Left cardiac atrium (tissue), 4 donors: ENCODE measurements at places on chromosomes 6 and 20. TPM values are rescaled to one million over a fixed set of nuclear protein-coding genes. Genes with fewer than 3 reads are reported as not detected.
A peak's percentile ranks its signal among the peaks of the same experiment; 100 is the strongest.

DNA sequence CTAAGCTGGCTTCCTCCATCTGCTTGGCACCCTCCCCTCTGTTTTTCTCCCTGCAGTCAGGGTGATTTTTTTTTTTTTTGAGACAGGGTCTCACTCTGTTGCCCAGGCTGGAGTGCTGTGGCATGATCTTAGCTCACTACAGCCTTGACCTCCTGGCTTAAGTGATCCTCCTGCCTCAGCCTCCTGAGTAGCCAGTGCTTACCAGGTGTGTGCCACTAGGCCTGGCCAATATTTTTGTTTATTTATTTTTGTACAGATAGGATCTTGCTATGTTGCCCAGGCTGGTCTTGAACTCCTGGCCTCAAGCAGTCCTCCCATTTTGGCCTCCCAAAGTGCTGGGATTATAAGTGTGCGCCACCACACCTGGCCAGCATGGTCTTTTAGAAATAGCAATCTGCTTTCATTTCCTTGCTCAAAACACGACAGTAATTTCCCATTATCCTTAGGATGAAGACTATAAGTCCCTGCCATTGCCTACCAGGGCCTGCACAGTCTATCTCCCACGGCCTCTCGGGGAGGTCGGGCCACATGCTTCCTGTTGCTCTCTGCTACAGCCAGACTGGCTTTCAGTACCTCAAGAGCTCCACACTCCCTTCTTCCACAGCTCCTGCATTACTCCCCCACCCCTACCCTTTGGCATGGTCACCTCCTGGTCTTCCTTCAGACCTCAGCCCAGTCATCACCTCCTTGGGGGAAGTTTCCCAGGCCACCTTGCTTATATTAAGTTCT, 11.1 kb upstream of the CD164 start:
- no peak for DNase-seq

- DNase-seq, result no peak
These were observed 103.2 kb upstream of the BEND6 start for GRCh38 chr6:56851541-56852259.

GRCh38 chr6:119274197-119274595, 75.4 kb downstream of the MAN1A1 start:
- no peak for DNase-seq

DNA sequence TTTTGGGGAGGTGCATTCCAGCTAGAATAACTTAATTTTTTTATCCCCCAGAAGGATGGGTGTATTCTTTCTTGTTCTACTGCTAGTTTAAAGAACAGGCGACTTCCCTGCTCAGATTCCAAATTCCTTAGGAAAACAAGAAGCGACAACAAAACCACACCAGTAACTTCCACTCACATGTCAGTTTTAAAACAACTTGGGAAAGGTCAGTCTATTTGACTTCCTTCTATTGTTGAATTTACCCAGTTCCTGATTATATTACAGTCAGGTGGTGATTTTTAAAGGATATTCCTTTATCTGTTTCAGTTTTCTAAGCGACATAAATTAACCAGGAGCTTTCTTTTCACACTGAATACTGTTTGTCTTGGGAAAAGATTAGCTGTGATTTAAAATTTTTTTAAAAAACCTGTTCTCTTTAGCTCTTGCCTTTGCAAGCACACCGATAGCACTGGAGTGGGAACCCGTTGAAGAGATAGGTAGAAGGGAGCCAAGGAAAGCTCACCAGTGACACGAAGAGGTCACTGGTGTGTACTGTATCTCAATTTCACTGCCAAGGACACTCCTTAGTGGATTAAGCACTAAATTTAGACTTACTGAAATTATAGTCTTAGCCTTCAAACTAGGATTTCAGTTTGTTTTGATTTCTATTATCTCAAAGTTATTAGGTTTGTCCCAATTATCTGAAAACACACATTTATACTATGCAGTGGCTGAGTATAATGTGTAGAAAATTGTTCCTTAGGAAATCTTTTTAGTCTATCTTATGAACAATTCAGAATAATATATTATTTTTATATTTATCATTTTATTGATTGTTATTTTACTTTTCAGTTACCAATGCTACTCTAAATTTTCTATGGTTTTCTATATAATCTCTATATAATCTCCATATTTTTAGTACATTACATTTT, 22.3 kb downstream of the MARCKS start:
- DNase-seq, result peak; percentile 51

- DNase-seq, result no peak
These were observed 22.2 kb upstream of the POU3F2 start for GRCh38 chr6:98812220-98812619.

GRCh38 chr6:14108571-14109410, 8.8 kb upstream of the CD83 start:
- DNase-seq, result no peak

DNA sequence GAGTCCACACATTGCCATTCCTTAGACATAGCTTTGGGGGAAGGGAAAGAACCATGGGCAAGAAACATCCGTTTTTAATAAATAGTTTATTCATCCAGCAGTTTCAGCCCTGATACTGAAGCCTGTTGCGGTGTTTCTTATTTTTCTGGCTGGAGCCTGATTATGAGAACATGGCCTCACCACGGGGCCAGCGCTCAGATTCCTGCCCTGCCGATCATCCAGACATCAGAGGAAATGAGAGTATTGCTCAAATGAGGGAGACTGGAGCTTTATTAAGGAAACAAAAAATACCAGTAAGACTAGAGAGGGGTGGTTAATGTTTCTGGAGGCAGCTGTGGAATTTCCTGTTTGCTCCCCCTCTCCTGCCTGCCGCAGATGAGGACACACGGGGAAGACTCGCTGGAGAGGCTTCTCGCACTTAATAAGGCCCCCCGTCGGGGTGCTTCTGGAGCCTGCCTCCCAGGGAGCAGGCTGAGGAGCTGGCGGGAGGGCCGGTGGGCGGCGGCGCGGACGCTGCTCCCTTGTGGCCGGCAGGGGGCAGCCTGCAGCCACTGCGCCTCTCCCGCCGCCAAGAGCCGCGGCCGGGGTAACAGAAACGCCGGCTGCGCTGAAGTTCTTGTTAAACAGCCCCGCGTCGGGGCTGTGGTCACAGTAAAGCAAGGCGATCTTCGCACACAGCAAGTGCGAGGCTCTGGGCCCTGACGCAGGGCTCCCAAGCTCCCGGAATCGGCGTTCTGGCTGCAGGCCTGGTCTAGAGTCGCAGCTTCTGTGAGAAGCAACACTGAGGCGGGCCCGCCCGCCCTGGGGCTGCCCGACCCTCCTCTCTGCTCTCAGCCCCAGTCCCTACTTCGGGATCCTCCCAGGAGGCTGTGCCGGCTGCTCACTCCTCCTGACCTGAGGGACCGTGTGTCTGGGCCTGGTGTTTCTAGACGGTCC, 17.5 kb downstream of the LEMD2 start:
- DNase-seq, result peak; percentile 80

GRCh38 chr20:48158014-48158413, 372.7 kb upstream of the SULF2 start:
- no peak for DNase-seq

GRCh38 chr6:63352069-63352543, 32.3 kb upstream of the LGSN start:
- DNase-seq, result no peak

DNA sequence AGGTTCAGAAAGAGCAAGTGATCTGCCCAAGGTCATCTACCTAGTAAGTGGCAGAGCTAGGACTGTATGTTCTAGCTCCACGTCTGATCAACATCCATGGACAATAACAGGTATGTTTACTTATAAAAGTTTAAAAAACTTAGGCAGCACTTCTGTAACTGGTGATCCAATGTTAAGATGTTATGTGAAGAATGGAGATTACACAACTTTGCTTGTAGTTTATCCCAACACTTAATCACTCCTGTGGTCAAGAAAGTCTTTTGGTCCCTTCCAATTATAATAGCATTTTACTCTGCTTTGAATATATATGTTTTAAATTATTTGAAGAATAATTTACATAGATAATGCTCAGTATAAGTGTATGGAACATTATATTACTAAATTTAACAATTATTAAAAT, 4.8 kb downstream of the FBXO30 start:
- DNase-seq, result no peak

- no peak for DNase-seq
These were observed 10.8 kb downstream of the APMAP start for GRCh38 chr20:24981790-24982189.

- DNase-seq, result peak; percentile 39
These were observed 187.8 kb downstream of the MYLK4 start for GRCh38 chr6:2562721-2563451.

DNA sequence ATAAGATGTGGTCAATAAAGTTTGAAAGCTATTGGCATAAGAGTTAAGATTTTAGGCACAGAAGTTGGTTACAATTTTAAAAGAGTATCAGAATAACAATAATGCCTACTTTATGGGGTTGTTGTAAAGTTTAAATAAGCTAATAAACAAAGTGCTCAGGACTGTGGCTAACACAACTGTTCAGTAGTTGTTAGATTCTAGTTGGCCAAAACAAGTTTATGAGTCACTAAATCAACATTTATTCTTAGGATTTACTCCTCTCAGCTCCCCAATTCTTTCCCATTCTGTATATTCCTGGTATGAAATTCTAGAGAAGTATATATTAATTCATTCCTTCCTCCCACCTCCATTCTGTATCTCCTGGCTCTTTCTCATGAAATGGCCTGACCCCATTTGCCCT, 14.5 kb downstream of the RMND1 start:
- no peak for DNase-seq

- DNase-seq, result no peak
These were observed 284.8 kb downstream of the SMOC2 start for GRCh38 chr6:168725802-168726201.

GRCh38 chr6:153172815-153173214, 41.7 kb upstream of the RGS17 start:
- no peak for DNase-seq

DNA sequence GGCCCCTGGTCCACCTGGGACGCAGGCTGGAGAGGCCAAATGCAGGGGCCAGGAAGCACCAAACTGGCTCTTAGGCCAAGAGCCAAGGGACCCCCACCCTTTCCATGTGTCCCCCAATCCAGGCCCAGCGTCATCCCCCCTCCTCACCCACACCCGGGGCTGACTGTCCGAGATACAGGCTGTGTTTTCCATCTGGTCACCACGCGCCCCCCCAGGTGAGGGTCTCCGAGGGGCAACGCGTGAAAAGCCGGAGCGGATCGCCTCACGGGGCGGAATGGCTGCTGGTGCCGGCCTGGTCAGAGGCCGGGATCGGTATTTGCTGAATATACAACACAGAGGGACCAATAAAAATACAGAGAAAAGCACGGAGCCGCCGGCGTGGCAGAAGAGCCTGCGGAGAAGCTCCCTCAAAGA, 5.2 kb upstream of the ABHD16B start:
- no peak for DNase-seq

- DNase-seq, result no peak
These were observed 119.7 kb downstream of the ALDH8A1 start for GRCh38 chr6:134830194-134830593.

DNA sequence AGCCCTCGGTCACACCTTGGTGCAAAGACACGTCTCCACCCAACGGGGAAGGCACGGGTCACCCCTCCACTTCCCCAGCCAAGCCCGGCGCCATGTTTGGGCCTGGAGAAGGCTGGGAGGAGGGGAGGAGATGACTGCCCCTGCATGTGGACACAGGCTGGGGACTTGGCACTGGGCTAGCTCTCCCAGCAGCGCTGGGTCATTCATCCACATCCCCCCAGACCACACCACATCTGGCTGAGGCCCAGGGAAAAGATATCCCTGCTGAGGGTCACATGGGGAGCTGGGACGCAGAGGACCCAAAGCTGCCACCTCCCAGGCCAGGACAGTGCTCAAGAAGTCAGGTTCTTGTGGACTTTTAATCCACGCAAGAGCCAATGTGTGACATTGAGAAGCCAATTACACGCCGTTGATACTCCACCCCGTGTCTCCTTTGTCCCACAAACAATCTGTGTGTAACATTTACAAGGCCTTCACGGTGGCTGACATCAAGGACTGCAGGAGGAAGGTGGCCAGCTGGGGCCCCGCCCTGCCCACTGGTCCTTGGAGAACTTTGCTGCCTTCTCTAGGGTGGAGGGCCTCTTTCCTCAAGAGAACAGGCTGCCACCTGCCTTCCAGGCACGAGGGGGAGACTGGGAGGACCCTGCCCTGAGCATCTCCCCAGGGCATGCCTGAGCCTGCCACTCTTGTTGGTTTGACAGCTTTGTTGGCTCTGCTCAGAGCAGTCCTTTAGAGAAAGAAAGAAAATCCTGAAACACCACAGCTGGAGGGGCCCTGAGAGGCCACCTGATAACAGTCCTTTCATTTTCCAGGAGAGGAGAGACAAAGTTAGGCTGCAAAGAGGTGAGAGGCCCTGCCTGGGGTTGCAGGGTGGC, 5.3 kb upstream of the IP6K3 start:
- DNase-seq, result no peak

DNA sequence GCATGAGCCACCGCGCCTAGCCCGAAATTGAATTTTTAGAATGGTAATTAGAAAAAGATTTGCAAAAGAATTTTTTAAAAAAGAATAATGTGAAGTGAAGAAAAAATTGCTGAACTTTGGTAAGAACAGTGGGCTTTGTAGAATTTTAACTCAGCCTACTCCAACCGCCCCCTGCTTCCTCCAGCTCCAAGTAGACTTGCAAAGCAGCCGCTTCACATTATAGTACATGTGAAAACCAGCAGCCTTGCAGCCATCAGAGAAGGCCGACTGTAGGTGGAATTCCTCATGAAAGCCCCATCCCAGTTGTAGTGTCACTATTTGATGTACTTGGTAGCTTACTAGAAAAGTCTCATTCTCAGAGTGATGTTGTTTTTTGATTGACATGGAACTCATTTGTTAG, 835.6 kb downstream of the TBC1D32 start:
- DNase-seq, result no peak

GRCh38 chr6:37433657-37434271, 743 bp downstream of the CMTR1 start:
- DNase-seq, result no peak

GRCh38 chr6:41958022-41958856, 16.6 kb upstream of the CCND3 start:
- DNase-seq, result no peak

DNA sequence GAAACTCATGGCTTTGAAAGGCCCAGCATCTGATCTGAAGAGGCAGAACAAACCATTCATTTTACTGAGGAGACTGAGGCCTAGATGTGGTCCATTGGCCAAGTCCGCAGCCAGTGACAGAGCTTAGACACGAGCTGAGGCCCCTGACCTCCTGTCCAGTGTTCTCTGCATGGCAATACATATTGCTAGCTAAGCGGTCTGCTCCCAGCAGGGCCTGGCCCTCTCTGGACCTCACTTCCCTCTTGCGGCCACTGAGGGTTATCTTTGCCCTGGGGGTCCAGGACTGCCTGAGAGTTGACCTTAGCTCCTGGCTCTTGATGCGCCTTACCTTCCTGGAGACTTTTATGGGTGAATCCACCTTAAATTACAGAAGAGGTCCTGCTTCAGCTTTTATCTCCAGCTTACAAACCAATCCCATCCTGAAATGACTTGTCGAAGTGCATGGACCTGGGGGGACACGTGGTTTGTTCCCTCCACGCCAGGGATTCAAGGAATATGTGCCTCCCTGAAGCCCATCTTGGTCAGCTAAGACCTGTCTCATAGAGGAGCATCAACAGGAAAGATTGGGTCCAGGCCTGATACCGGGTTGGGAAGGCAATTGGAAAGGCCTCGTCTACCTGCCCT, 75.6 kb downstream of the CNBD2 start:
- no peak for DNase-seq

GRCh38 chr6:36599791-36600209, 5.6 kb downstream of the SRSF3 start:
- DNase-seq, result peak; percentile 55

- DNase-seq, result no peak
These were observed 156.6 kb upstream of the AFDN start for GRCh38 chr6:167669870-167670802.

- peak; percentile 48 for DNase-seq
These were observed 24.3 kb upstream of the SCRT2 start for GRCh38 chr20:699811-700338.

The GABRR2 gene
- total RNA-seq, result 0.53 TPM

The OR2H2 gene
- total RNA-seq, result not detected

The CDH26 gene
- 0.84 TPM for total RNA-seq

The JPH2 gene
- 78.3 TPM for total RNA-seq

The BICRAL gene
- total RNA-seq, result 10.7 TPM

The NMBR gene
- total RNA-seq, result not detected
